ENCODE measurements at places on chromosomes 13 and 19. TPM values are rescaled to one million over a fixed set of nuclear protein-coding genes. Genes with fewer than 3 reads are reported as not detected.

APOE gene
- total RNA-seq = 5.7 TPM

ZNF439 gene
- 0.84 TPM for total RNA-seq

GRCh38 chr19:29499261-29499920, 26.4 kb upstream of the VSTM2B start:
- no peak for ATAC-seq

GRCh38 chr13:40341501-40341900, 324.9 kb downstream of the FOXO1 start:
- no peak for ATAC-seq

Data from esophagus mucosa (tissue), 1 donor.